ENCODE measurements at places on chromosomes 11 and 22.

- no peak for DNase-seq
These were observed 101.0 kb upstream of the PARVA start for GRCh38 chr11:12276356-12276755.

- no peak for DNase-seq
These were observed 313.6 kb downstream of the ETS1 start for GRCh38 chr11:128273736-128274135.

GRCh38 chr11:14376920-14377319 lies 17.9 kb upstream of the RRAS2 start:
- no peak for DNase-seq

DNA sequence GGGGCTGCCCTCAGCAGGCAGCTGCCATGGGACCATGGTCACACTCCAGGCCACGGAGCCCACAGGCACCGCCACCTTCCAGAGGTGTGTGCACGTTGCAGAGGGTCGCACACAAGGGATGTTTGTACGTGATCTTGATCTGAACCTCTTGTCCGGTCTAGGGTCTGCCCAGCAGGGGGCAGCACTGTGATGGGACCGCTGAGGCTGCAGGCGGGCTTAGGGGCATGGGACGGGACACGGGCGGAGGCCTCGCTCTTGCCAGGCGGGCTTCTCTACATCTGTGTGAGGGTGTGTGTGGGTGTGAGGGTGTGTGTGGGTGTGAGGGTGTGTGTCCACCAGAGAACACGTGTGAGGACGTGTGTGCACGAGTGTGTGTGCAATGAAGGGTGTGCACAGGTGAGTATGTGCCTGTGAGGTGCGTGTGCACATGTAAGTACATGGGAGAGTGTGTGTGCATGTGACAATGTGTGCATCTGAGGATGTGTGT lies 52.4 kb downstream of the CACNA1I start:
- DNase-seq: peak; percentile 56

- no peak for DNase-seq
These were observed 150.2 kb downstream of the SNX19 start for GRCh38 chr11:130765951-130766649.

GRCh38 chr11:12217879-12218278 lies 107.5 kb downstream of the MICAL2 start:
- DNase-seq: no peak

- no peak for DNase-seq
These were observed 21.5 kb downstream of the SHANK3 start for GRCh38 chr22:50694099-50694605.

DNA sequence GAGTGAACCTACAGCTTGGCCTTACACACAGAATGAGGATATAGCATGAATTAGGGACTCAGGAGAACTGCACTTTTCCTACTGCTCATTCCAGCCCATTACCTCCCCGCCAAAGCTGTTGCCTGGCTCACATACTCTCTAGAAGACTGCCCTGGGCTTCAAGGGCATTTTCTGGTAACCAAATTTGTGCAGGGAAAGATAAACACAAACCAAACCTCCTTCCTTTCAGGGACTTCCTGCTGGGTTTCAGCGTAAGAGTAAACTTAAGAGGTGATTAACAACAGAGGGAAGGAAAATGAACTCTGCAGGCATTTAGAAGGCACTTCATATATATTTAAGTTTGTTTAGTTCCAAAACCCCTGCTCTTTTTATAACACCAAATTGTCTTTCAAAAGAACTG lies 194.9 kb downstream of the SWAP70 start:
- DNase-seq: no peak

DNA sequence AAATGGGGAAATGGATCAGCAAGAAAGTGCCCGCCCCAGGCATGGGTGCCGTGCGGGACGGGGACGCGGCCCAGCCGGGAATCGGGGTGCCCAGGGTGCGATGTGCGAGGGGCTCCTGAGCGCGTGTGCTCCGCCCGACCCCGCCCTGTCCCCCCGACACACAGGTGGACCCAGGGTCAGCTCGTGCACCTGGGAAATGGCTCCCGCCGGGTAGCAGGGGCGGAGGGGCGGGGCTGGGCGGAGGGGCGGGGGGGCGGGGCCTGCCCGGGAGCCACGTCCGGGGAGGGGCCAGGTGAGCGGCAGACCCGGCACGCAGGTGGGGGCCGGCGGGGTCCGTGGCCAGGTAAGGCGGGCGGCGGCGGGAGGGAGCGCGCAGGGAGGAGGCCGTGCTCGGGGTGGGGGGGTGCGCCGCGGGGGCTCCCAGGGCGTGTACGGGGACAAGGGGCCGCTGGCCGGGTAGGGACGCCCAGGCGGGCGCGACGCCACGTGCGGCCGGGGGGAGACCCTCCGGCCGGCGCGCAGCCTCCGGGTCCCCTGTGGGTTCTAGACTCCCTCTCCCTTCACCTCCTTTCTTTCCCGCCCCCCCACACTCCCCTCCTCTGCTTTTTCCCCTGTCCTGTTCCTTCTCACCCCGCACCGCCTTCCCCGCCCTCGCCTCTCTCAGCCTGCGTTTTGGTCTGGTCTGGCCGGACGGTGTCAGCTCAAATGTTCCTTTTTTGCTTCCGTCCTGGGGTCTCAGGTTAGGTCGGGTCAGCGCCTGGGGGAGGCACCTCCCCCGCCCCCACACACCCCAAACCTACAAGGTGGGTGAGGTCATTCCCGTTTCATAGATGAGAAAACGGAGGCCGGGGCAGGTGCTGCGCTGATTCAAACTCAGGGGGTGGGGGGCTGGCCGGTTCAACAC lies at the start of gene ARHGAP8:
ARHGAP8 (plus strand) TSS at position 291 of the 904 bp plus-strand sequence. CDS start 33,953 bp downstream, outside the sequence.
- no peak for DNase-seq

- no peak for DNase-seq
These were observed 15.4 kb upstream of the CHEK1 start for GRCh38 chr11:125609545-125609944.

DNA sequence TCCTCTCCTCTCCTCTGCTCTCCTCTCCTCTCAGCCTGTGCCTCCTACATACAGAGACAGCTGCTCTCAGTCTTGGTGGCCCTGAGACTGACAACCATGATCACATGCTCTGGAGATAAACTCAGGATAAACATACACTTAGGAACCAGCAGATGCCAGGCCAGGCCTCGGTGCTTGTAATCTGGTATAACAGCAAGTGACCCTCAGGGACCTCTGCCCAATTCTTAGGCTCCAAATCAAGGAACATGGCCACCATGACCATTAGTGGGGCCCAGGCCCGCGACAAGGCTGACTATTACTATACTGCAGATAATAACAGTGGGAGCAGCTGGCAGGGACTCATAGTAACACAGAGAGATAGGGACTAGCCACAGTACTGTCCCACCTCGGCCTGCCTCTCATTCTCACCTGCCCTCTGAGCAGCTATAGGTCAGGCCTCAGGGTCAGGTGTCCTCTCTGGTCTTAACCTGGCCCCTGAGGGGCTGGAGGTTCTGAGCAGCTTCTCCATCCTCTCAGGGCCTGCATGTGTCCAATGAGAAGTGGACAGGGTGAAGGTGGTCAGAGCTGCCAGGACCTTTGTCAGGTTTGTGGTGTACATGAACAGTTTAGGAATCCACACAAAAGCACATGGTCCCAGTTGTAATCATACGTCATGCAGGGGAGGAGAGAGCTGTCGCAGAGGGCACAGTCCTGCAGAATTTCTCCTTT lies 106.1 kb downstream of the GGTLC2 start:
- DNase-seq: no peak
